ENCODE measurements at places on chromosomes 16 and 17.

DNA sequence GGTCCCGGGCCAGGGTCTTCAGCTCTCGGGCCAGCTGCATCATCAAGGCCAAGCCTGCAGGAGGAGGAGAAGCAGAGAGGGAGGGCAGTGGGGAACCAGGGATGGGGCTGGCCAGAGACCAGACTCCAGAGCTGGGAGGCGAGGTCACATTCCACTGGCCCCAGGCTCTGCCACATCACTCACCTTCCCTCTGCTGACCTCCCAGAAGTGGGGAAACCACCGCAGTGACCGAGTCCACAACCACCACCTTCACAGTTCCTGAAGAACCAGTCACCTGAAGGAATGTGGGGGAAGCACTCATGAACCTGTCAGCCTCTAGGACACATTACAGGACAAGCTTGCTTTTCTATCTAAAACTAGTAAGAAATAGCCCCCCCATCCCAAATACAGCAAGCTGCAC, 16.4 kb downstream of the RAD51D start:
- no peak for DNase-seq

- DNase-seq = peak; percentile 86
Measured at GRCh38 chr16:11133344-11133943, 122.6 kb downstream of the SOCS1 start.

- DNase-seq = no peak
Measured at GRCh38 chr17:77474292-77474988, 333.7 kb downstream of the SEC14L1 start.

DNA sequence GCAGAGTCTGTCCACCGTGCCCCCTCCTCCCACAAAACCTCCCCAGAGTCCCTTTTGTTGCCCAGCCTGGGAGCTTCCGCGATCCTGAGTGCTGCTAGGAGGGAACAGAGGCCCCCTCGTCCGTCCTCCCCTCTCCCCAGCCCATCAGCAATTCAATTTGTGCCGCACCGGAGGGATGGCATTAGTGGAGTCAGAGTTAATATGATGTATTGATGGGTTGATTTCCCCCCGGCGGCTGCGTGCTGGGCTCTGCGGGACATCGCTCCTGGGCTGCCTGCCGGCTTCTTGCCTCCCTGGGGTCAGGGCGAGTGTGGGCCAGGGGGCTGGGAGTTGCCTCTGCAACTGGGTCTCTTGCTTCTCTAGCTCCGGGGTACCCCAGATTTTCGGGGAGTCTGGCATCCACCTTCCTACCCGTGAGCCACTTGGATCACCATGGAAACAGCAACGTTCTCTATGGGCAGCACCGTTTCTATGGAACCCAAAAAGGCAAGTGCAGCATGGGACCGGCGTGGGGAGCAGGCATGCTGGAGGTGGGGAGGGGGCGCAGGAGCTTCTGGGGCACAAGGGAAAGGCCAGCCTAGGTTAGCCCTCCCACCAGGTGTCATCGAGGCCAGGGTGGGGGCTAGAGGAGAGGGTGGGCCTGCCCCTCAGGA, 42.9 kb downstream of the BAHCC1 start:
- no peak for DNase-seq

DNA sequence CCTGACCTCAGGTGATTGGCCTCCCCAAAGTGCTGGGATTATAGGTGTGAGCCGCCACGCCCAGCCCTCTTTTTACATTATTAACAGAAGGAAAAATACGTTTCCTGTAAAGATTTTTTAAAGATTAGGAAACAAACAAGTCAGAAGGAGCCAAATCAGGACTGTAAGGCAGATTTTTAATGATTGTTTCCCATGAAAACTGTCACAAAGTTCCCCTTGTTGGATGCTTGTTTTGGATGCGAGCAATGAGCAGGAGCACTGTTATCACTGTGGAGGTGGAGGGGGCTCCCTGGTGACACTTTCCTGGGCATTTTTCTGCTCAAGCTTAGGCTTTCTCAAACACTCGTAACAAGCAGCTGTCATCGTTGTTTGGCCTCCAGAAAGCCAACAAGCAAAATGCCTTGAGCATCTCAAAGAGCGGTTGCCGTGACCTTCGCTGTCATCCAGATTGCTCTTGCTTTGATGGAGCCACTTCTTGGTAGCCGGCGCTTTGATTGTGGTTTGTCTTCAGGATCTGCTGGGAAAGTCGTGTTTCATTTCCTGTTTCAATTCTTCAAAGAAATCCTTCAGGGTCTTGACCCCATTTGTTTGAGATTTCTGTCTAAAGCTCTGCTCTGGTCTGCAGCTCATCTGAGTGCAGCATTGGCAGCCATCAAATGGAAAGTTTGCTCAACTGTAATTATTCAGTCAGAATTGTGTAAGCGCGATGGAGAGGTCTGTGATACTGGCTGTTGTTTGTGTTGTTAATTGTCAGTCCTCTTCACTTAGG, 128.7 kb downstream of the RPTOR start:
- no peak for DNase-seq

GRCh38 chr17:49572806-49573420, 2.8 kb upstream of the NXPH3 start:
- peak; percentile 71 for DNase-seq
